ENCODE measurements at places on chromosomes 16 and 17.

DNA sequence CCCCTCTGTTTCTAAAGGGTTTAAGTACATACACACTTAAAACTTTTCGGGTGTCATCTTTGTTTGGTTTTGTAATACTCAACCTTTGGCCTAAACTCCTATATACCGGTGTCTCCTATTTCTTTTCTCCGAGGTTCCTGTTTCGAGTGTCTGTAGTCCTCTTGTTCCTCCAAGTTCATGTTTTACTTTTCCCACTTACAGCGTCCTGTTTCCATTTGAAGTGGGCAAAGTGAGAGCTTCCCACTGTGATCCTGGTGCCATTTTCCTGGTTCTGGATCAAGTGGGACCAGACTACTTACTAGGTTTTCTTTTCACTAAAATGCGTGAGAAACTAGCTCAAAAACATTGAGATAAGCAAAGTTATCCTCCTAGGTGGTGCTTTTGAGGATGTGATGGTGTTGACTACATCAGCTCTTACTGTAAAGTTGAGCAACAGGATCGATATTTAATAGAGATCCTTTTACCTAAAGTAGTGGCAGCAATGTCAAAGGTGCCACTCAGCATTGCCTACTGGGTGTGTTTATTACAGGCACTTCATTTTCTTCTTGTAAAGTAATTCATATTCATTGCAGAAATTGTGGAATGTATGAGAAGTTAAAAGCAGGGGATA, 1.3 kb downstream of the PSMD3 start:
- DNase-seq: no peak

- DNase-seq: no peak
Observed at GRCh38 chr16:55338646-55339045, 14.6 kb downstream of the IRX6 start.

DNA sequence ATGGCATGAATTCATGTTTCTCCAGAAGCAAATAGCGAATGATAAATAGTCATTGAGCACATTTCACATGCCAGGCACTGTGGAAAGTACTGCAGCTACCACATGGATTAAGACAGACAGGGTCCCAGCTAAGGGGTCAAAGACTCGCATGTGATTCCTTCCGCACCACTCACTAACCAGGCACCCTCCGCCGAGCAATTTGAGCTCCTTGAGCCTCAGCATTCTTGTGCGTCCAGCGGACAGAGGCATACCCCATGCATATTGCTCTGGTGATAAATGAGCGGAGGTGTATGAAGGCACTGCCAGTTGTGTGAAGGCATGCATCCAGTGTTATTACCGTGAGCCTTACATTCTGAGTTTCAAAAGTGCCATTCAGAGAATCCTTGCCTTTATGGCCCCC, 358.7 kb downstream of the HS3ST4 start:
- DNase-seq: no peak

DNA sequence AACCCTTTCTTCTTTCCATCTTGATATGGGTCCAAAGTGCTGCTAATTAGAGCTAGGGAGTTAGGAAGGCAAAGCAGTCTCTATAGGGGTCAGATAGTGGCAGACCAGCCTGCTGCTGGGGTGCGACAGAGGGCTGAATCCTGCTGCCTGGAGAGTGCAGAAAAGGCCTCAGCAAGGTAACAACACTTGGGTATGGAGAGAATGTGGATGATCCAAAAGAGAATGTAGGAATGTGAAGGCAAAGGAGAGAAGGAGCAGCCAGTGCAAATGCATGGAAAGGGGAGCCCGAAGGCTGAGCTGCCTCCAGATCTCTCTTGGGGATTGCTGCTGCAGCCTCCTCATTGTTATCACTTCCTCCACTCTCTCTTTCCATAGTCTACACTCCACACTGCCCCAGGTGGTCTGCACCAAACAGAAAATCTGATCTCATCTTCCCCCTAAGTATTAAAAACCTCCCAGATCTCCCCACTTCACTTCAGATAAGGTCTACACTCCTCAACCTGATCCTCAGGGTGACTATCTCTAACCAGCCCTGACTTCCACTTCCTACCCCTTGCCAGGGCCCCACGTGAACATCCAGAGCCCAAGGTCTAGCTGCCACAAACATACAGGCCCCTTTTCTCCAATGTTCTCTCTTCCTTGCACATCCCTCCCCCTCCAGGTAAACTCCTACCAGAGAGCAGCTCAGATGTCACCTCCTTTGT, 28.8 kb downstream of the TOM1L2 start:
- no peak for DNase-seq

DNA sequence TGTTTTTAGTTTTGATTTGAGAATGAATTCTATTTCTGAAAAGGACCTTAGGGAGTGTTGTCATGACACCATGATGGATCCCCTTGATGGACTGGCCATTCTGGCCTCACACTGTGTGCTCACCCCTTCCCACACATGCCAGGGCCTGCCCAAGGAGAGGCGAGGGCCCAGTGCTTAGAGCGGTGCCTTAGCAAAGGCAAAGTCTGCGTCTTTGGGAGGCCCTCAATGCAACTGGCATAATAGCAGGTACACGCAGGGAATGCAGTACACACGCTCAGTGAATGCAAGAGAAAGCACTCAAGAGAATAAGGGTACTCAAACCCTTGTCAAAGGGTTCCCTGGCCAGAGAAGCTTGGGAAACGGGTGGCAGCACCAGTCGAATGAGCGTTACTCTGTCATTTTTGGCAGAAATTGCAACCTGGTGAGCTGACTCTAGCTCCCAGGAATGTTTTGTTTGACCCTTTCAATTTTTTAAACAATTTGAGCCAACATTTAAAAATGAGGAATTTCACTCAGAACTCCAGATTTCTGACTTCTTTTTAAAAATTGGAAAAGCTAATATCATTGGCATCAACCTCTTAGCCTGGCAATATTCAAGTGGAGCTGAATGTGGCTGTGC, 32.1 kb downstream of the NKD1 start:
- no peak for DNase-seq

- no peak for DNase-seq
Observed at GRCh38 chr17:47983492-47984223, 12.7 kb downstream of the CDK5RAP3 start.

- no peak for DNase-seq
Observed at GRCh38 chr17:12178644-12179330, 158.1 kb downstream of the MAP2K4 start.

DNA sequence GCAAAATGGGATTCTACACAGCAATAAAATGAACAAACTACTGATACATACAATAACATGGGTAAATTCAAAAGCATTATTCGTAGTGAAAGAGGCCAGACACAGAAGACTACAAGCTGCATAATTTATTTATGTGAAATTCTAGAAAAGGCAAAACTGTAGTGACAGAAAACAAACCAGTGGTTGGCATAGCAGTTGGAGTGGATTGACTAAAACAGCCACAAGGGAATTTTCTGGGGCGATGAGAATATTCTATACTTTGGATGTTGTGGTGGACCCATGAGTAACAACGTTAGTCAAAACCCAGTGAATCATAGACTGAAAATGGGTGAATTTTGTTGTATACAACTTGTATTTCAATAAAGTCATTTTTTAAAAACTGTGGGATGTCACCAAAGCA, 63.2 kb upstream of the RPL38 start:
- no peak for DNase-seq

- DNase-seq: no peak
Observed at GRCh38 chr17:30361766-30362279, 16.9 kb upstream of the CPD start.

- DNase-seq: no peak
Observed at GRCh38 chr16:49462362-49462988, 88.9 kb downstream of the C16orf78 start.

- no peak for DNase-seq
Observed at GRCh38 chr17:57636274-57636673, 108.8 kb downstream of the CCDC182 start.

DNA sequence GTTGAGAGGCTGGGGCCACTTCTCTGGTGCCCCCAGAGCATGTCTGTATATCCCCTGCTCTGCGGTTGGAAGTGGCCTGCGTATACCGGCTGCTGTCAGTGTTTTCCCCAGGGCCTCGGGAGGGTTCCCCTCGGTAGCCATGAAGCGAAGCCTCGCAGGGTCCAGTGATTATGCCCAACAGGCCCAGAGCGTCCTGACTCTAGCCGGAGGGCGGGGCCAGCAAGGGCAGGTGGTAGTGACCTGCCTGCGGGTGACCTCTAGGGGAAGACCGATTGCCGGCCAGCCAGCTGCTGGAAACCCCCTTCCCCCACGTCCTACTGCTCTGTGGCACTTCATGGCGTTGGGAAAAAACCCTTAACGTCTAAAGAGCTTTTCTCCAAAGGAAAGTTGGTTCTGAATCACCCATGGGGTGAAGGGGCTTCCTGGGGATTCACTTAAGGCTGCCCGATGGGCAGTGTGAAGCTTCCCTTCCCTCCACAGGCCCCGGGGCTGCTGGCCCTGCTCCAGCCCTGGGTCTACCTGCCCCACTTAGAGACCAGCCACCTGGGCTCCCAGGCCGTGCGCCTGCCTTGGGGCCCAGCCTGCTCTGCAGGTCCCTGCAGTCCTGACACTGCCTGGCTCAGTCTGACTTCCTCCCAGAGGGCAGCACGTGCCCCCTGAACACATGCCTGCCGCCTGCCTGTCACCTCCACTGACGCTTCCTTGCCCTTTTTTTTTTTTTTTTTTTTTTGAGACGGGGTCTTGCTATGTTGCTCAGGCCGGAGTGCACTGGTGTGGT, 72.8 kb downstream of the SOCS1 start:
- DNase-seq: no peak

- DNase-seq: peak; percentile 73
Observed at GRCh38 chr16:24504472-24505345, 34.7 kb upstream of the RBBP6 start.

DNA sequence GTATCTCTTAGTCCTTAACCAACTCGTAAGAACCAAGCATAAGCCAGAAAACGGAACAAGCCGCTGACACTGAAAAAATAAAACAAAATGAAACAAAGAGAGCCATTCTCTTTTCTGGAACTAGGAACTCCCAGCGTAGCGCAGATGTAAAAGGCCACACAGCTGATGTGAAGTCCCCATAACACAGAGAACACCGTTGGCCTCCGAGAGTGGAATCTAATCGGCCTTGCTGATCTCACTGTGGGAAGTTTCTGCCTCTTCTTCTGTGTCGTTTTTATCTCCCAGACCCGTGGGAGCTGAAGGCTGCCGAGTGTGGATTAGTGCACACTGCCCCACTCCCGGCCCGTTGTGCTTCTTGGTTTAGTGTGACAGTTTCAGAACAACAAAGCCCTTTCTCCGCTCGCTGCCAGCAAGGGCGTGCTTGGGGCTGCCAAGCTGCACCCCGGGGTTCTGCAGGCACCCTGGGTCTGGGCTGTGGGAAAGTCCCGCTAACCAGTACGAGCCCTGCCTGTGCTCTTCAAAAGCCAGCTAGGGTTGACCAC, 21.7 kb downstream of the TTYH2 start:
- DNase-seq: no peak

- no peak for DNase-seq
Observed at GRCh38 chr16:52781005-52781630, 234.2 kb upstream of the TOX3 start.
